ENCODE measurements at places on chromosomes 2 and 18.

- DNase-seq = peak; percentile 67
Measured at GRCh38 chr18:10400534-10401307, 53.7 kb upstream of the APCDD1 start.

- DNase-seq = no peak
Measured at GRCh38 chr2:221060376-221060775, 511.7 kb downstream of the EPHA4 start.

GRCh38 chr18:9032519-9032918 is 70.0 kb upstream of the NDUFV2 start:
- no peak for DNase-seq

GRCh38 chr2:241926541-241927311 is 57.2 kb downstream of the RTP5 start:
- DNase-seq = no peak

GRCh38 chr2:100418406-100418962 is 1.0 kb upstream of the CHST10 start:
- no peak for DNase-seq

DNA sequence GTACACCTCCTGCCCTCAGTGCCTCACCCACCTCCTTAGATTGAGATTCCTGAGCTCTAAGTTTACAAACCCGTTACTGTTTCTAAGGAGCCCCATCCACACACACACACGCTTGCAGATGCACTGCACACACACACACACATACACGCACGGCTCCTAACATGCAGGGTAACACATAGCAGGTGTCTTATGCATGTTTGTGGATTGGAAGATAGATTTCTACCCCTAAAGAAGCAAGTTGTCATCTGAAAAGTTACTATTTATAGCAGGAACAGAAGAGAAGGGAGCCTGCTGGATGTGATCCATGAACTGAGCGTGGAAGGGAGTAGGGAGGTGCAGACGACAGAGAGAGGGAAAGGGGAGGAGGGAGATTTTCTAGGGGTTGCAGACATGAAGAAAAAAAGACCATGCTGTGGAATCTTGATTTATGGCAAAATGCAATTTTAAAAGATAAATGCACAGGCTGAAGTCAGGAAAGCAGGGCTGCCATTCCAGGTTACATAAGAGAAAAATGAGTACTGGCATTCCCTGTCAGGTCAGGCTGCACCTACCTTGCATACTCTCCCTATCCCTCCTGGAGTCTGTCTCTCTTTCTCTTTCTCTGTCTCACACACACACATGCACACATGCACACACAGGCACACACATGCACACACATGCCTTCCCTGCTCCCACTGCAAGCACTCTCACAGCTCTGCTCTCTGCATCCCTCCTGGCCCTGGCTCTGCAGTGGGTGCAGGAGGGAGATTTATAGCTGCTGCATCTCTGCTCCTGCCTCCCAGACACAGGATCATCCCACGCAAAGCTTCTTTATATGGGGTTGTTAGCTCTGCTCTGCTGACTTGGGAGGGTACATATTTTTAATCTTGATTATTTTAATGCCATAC is 192.6 kb upstream of the MYT1L start:
- DNase-seq = no peak

GRCh38 chr2:69768235-69768634 is 26.3 kb downstream of the ANXA4 start:
- no peak for DNase-seq

DNA sequence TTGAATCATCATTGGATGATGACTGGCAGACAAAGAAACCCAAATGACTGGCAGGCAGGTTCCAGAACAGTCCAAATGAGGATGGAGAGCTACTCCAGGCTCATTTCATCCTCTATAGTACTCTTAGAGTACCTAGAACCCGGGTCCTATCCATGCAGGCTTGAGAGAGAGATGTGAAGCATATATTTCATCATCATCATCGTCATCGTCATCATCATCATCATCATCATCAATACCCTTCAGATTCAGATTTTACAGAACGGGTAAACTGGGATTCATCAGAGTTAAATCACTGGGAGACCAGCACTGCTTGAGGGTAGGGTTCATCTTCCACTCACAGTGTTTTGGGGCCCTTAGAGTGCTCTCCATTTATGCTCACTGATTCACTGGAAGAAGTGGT is 52.3 kb downstream of the PAX8 start:
- no peak for DNase-seq

DNA sequence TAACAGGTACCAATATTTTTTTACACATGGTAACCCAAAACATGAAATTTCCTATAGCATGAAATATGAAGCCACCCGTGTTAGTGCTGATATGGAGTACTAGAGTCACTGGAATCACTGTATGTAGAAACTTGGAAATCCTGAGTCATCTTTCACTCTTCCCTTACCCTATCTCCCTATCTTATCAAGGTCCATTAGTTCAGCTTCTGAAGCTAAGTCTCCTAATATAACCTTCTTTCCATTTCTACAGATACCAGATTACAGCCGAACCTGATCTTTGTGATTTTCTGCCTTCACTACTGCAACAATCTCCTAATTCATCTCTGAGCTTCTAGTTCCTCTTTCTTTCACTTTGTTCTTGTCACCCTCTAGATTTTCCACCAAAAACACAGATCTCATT is 59.0 kb downstream of the SEPTIN10 start:
- DNase-seq = no peak

GRCh38 chr18:22683786-22684185 is 249.3 kb upstream of the RBBP8 start:
- DNase-seq = no peak

DNA sequence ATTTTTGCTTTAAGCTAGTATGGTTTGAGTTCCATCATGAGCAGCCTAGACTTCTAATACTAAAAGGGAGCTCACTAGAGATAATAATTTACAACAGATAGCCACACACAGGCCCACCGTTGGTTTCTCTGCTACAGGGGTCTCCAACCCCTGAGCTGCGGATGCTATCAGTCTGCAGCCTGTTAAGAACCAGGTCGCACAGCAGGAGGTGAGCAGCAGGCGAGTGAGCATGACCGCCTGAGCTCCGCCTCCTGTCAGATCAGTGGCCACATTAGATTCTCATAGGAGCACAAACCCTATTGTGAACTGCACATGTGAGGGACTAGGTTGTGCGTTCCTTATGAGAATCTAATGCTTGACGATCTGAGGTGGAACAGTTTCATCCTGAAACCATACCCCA is 150.6 kb downstream of the HRH4 start:
- DNase-seq = no peak

- no peak for DNase-seq
Measured at GRCh38 chr2:4029081-4029480, 325.7 kb downstream of the DCDC2C start.
